ENCODE measurements at places on chromosomes 6 and 20. TPM values are rescaled to one million over a fixed set of nuclear protein-coding genes. Genes with fewer than 3 reads are reported as not detected.

The TOX2 gene
- total RNA-seq: 16.3 TPM

The RAET1L gene
- total RNA-seq: not detected

The LY6G6F gene
- 0.97 TPM for total RNA-seq

The CDC25B gene
- 97.7 TPM for total RNA-seq

The ADGRB3 gene
- 2.3 TPM for total RNA-seq

The THEMIS gene
- 1.8 TPM for total RNA-seq

The GRIK2 gene
- 0.62 TPM for total RNA-seq

The AFDN gene
- 167 TPM for total RNA-seq

The TMEM74B gene
- total RNA-seq: 15.8 TPM
